Muscle of leg (tissue), 16 donors: ENCODE measurements at places on chromosomes 5 and 9. TPM values are rescaled to one million over a fixed set of nuclear protein-coding genes. Genes with fewer than 3 reads are reported as not detected.

Gene MEGF10
- 41.5 TPM for total RNA-seq

Gene RIMOC1
- 10.5 TPM for total RNA-seq

Gene SLC6A19
- total RNA-seq = not detected

Gene NSG2
- total RNA-seq = 0.18 TPM

Gene SPAAR
- 0.89 TPM for total RNA-seq
